Fibroblast of skin of left biceps (primary cell): ENCODE measurements at places on chromosomes 7 and 10.
A peak's percentile ranks its signal among the peaks of the same experiment; 100 is the strongest.

- no peak for DNase-seq
Measured at GRCh38 chr7:964401-965231, 10.1 kb upstream of the ADAP1 start.

GRCh38 chr10:99520040-99520846 lies 12.5 kb upstream of the NKX2-3 start:
- DNase-seq, result no peak

- DNase-seq, result no peak
Measured at GRCh38 chr7:75716992-75717626, 21.6 kb downstream of the HIP1 start.

GRCh38 chr7:18866359-18867036 lies 250.9 kb downstream of the TWIST1 start:
- peak; percentile 99 for DNase-seq

- DNase-seq, result peak; percentile 50
Measured at GRCh38 chr7:100626530-100627237, 14.3 kb downstream of the MOSPD3 start.

- no peak for DNase-seq
Measured at GRCh38 chr7:55533729-55534080, 38.6 kb downstream of the VOPP1 start.

- no peak for DNase-seq
Measured at GRCh38 chr10:86918022-86918471, 39.4 kb downstream of the MMRN2 start.

DNA sequence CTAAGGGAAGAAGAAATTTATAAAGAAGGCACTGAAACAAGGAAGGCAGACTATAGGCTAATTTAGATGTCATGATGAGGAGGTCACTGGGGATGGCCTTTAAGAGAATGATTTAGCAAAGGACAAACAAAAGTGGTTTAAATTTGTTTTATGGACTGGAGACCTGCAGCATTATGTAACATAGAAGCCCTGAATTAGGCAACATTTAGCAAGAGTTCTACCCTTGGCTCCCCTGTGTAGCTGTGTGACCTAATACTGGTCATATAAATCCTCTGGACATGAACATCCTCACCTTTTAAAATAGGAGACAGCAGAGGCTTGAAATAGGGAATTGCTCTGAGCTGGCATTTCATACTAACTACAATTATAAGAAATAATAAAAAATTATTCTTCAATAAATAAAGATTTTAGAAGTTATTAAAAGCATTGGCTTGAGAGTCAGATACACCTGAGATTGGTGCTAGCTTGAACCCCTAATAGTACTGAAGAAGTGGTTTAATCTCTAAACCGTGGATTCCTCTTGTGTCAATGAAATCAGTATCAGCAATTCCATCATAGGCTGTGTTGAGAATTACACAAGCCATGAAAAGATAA lies 48.9 kb downstream of the RNLS start:
- no peak for DNase-seq

DNA sequence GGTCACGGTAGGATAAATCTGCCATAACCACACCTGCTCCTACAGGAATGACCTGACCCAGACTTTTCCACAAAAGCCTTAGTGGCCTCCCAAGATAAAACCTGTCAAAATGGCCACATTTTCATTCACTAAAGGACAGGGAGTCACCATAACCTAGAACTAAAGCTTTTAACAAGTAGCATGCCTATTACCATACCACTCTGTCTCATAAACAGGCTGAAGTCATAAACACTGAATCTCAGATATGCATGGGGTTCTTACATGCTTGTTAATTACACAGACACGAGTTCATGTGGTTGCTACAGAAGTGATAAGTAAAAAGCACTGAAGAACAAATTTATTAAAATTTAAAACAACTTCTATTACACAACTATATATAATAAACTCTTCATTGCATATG lies 56.0 kb downstream of the HIPK2 start:
- no peak for DNase-seq
